ENCODE measurements at places on chromosomes 16 and 17.

- DNase-seq = peak; percentile 17
These were observed 195.5 kb downstream of the COPRS start for GRCh38 chr17:31663576-31663975.

DNA sequence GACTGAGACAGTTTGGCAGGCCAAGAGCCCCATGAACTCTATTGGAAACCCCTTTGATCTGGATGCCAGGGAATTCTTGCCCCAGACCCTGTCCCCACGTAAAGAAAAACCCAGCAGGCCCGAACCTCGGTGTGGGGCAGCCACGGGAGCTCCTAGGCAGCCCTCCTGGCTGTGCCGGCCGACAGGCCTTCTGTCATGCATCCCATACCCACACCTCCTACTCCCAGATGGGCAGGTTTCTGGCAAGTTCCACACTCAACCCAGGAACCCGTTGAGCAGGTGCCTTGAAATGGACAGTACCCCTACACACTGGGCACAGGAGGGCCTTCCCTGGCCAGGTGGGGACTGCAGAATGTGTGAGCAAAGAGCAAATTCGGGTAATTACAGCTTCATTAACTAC lies 23.6 kb upstream of the ATP2C2 start:
- no peak for DNase-seq

GRCh38 chr16:89458967-89459366 lies 31.4 kb downstream of the ANKRD11 start:
- no peak for DNase-seq

GRCh38 chr17:13725288-13725990 lies 123.7 kb upstream of the HS3ST3A1 start:
- peak; percentile 77 for DNase-seq

GRCh38 chr17:59696682-59697277 lies 10.4 kb downstream of the PTRH2 start:
- DNase-seq = no peak

GRCh38 chr17:44997733-44998520 lies 29.8 kb upstream of the C1QL1 start:
- no peak for DNase-seq

DNA sequence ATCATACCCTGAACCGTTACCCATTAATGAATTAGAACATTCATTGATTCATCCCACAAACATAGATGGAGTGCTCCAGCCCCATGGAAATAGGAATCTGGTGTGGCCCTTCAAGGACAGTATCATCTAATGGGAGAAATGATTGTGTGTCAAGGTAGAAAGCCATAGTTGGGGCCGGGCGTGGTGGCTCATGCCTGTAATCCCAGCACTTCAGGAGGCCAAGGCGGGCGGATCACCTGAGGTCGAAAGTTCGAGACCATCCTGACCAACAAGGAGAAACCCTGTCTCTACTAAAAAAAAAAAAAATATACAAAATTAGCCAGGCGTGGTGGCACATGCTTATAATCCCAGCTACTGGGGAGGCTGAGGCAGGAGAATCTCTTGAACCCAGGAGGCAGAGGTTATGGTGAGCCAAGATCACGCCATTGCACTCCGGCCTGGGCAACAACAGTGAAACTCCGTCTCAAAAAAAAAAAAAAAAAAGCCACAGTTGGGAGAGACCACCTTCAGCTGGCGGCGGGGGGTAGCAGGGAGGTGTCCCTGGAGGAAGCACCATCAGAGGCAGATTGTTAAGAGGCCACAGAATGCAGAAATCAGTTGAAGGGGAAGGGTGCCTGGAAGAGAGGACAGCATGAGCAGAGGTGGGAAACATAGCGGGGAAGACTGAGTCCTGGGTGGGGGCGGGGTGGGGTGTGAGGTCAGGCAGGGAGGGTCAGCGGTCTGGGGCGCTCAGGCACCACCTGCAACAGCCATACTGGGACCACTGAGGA lies 60.0 kb downstream of the USP22 start:
- no peak for DNase-seq

GRCh38 chr16:67977005-67977404 lies 3.3 kb downstream of the DPEP3 start:
- no peak for DNase-seq

DNA sequence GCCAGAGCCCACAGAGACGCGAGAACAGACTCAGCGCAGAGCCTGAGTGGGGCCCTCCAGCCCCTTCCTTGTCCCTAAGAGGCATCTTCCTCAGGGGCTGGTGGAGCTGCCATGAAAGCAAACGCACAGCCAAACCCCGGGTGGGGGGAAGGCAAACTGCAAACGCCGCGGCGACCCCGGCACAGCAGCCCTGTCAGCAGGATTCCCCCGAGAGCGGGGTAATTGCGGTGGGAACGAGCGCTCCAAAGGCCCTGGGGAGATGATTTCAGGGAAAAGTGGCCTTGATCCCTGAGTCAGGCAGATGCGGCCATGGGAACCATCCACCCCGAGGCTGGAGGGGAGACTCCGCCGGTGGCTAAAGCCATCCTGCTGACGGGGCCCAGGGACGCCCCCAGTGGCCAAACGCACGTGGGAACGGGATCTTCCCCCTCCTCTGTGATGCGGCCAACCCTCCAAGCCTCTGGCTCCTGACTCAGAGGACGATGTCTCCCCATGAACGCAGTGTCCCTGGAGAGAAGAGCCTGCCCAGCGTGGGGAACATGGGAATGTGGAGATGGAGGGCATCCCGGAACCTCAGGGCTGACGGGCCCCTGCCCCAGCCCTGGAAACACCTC lies 25.1 kb downstream of the SLC7A5 start:
- DNase-seq = no peak

DNA sequence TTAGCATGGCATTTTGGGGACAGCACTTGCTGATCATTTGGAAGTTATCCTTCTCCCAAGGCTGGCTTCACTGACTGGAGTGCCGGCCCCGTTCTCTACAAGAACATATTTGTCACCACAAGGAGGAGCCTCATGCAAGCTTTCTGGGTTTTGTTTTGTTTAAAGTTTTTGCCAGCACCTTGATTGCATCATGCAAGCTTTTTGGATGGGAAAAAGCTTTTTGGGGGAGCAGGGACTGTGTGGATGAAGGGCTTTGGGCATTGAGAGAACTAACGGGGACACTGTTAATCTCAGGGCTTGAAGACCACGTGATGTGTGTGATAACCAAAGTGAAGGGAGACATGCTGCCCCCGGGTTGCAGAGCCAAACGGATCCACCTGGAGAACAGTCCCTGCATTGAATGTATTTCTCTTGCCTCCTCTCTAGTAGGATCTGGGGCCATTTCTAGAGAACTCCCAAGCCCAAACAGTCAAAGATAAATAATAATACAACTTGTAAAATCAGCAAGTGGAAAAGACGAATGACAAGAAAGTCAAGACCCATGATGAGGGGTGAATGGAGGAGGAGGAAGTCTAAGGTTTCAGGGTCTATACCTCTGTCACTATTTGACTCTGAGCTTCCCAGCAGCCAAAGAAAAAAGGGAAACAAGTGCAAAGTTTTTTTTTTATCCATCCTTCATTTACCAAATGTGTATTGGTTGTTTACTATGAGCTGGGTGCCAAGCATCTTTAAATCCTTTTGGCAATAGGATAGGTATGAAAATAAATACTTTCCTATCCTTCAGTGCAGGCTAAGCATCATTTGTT lies 17.2 kb downstream of the TMEM114 start:
- DNase-seq = peak; percentile 48

GRCh38 chr16:24980077-24980793 lies 34.9 kb downstream of the ARHGAP17 start:
- DNase-seq = peak; percentile 56

DNA sequence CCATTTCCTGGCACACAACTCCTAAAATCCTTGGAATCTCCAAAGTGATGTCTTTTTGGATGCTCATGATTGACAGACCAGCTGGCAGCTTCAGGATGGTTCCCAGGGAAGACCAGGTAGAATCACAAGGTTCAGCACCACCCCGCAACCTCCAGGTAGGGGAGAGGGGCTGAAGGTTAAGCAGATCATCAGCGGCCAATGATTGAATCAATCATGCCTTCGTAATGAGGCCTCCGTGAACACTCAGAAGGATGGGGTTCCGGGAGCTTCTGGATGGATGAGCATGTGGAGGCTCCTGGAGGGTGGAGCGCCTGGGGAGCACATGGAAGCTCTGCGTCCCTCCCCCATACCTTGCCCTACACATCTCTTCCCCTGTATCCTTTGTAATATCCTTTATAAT lies 185.9 kb downstream of the SEC14L1 start:
- DNase-seq = no peak

DNA sequence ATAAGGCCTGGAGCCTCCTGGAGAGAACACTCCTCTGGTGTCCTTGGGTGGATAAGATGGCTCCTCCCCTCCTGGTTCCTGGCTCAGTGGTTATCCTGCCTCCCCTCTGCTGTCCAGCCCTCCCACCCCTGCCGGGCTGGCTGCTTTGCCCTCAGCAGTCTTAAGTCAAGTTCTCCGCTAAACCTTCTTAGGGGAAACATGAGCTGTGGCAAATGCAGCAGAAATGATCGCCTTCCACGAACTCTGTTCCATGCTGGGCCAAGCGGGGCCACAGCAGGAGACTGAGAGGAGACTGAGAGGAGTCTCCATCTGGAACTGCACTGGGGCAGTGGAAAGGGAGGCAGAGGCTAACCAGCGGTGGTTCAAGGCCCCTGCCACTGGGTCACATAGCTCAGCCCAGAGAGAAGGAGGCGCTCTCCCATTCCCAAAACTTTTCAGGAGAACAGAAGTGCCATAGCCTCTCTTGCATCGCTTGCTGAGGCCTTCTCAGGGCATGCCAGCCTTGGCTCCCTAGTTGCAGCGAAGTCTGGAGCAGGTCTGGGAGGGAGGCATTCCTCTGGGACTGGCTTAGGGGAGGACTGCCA lies 26.9 kb downstream of the TNS4 start:
- DNase-seq = no peak

DNA sequence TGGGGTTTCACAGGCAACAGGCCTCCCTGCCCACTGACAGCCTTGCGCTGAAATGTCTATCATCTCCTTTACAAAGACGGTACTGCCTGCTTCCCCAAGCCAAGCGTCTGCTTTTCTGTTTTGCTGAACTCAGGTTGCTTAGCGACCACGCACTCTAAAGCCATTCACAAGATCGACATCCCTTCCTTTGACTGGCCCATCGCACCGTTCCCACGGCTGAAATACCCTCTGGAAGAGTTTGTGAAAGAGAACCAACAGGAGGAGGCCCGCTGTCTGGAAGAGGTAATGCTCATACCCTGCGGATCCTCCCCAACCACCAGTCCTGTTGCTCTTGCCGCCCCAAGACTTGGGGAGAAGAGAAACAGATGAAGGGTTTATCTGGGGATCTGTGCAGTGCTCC lies 28.7 kb downstream of the TMEM186 start:
- DNase-seq = no peak

GRCh38 chr17:7174603-7175326 lies 4.4 kb downstream of the ASGR1 start:
- no peak for DNase-seq

- DNase-seq = no peak
These were observed 34.9 kb upstream of the LGALS9 start for GRCh38 chr17:27596096-27596495.

GRCh38 chr17:78279360-78279990 lies 48.0 kb downstream of the TMEM235 start:
- no peak for DNase-seq

DNA sequence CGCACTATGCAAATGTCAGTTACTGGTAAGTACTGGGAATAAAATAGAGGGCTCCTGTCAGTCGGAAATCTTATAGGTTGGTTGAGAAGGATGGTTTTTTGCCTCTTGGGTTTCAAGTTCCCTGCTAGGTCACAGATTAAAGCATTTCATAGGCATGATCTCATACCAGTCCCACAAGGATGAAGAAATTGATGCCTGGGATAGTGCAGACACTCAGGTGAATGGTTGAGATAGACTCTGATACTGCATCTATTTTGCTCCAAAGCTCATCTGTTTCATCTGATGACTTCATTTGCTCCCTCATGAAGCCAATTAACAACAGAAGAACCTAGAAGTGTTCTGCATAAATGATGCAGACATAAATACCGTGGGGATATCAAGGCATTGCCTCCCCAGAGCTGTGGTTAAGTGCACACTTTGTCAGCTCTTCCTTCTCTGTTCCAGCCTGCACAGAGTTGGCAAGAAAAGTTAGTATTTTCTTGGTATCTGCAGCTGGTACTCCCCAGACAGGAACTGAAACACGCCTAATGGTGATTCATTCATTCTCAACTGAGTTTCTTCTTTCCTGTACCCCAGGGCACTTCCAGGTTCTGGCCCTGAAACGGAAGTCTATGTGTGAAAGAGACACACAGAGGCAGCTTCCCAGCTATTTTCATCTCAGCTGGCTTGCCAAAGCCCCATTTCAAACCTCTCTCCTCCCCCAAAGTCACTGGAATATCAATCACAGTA lies 418.3 kb upstream of the SALL1 start:
- DNase-seq = peak; percentile 68

Measured in ELR (cell line).